ENCODE measurements at places on chromosomes 7 and 10.

GRCh38 chr7:131555552-131556052 lies 826 bp downstream of the PODXL start:
- DNase-seq: no peak

DNA sequence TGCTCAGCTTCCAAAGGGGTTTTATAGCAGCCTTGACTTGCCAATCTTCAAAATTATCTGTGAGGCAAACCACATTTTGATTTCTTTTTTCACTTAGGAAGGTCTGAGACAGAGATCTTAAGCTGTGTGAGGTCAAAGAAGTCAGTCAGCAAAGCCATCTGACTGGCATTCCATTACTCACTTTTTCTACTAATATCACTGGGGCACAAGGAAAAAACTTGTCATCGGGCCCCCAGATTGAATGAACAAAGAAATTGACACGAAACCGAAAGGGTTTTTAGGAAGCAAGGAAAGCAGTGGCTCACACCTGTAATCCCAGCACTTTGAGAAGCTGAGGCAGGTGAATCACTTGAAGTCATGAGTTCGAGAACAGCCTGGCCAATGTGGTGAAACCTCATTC lies 78.5 kb upstream of the FRMD4A start:
- DNase-seq: no peak

- DNase-seq: no peak
Measured at GRCh38 chr7:7665031-7665430, 24.5 kb downstream of the UMAD1 start.

- no peak for DNase-seq
Measured at GRCh38 chr7:75958802-75959543, 35.4 kb downstream of the TMEM120A start.

- DNase-seq: no peak
Measured at GRCh38 chr7:13800694-13801448, 188.6 kb downstream of the ETV1 start.

- DNase-seq: no peak
Measured at GRCh38 chr7:17994079-17994850, 33.4 kb downstream of the PRPS1L1 start.

DNA sequence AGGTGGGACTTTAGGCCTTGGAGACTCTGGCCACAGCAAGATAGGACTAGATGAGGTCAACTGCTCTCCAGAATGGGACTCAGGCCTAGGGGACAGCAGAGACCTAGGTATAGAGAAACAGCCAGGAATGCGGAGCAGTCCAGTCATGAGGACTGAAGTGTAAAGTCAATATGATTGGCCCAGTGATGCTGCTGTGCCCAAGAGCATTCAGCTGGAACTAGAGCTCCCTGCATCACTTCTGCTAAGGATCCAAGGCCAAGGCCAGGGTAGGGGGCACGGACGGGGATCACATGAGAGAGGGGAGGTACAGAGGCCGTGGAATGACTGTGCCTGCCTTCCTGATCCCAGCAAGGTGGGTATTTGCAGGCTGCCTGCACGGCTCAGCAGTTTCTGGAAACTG lies 237.9 kb downstream of the FRMD4A start:
- no peak for DNase-seq

DNA sequence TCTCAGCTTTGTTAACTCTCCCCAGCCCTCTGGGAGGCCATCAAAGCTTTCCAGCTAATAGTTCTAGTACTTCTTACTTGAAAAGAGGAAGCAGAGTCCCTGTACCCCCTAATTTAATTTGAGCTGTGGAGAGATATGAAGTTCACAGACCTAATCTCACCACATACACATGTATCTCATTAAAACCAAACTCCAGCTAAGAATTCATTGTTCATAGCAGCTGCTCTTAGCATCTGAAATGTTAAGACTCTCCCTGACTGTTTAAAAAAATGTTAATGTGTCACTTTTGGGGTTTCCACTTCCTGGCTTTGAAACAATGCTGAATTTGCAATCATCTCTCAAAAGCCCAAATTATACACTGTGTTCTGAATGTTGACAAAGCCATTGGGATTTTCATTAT lies 16.2 kb upstream of the MRC1 start:
- no peak for DNase-seq

- no peak for DNase-seq
Measured at GRCh38 chr10:89421018-89421476, 6.7 kb downstream of the IFIT5 start.

DNA sequence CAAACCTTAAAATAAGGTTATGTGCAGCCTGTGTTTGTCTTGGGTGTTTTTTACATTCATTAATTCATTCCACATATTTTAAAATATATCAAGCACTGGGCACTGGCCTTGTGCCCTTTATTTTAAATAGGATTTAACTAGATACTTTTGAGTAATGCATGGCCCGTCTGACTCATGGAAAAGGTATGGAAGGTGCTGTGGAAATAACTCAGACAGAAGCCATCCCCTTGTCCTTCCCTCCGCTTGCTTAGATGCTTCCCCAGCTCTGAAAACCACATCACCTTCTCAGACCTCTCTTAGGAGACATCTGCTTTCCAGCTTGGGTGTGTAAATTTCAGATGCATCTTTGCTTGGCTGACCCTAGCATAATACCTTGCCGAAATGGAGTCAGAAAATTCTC lies 30.5 kb downstream of the SLC18A2 start:
- DNase-seq: no peak

DNA sequence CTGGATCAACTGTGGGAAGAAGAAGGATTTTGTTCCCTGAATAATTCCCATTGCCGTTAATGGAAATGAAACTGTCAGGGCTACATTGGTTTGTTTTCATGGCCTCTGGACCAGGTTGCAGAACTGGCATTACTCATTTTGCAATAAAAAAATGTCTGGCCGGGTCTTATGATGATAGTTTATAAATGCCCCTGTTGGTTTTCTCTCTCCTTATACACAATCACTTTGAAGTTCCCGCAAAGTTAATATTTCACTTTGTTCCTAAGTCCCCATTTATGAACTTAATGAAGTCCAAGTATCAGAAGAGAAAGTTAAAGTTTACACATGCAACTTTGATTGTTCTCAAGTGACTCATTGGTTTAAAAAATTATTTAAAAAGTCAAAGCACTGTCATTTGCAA lies 150.7 kb upstream of the PRR15 start:
- DNase-seq: no peak

DNA sequence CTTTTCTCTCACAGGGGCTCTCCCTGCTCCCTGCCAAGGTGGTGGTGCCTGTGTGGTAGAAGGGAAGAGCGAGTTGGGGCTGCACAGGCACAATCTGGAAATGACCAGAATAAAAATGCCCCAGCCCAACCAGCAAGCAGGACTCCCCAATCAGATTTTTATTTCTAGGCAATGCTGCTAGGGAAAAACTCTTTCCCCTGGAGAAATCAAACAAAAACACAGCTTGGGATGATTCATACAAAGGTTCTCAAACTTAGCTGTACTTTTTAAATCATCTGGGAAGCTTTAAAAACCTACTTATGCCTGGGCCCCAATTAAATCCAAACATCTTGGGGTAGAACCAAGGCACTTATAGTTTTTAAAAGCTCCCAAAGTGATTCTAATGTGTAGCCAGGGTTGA lies 243.2 kb downstream of the HTR7 start:
- DNase-seq: no peak

DNA sequence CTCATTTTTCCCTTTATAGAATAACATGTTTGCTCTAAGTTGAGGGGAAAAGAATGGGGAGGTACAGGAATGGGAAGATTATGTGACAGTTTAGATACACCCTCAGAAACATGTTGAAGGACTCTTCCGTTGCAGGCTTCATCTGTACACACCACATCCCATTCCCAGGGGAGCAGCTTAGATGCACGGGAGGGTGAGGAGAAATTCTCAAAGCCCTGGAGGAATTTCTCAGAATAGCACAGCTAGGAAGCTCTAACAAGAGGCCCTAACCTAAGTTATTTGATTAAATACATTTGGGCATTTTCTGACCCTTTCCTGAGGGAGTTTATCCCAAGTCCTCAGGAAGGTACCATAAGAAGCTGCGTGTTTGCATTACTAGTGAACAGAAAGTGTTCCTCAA lies 660.2 kb upstream of the IGFBP3 start:
- no peak for DNase-seq

DNA sequence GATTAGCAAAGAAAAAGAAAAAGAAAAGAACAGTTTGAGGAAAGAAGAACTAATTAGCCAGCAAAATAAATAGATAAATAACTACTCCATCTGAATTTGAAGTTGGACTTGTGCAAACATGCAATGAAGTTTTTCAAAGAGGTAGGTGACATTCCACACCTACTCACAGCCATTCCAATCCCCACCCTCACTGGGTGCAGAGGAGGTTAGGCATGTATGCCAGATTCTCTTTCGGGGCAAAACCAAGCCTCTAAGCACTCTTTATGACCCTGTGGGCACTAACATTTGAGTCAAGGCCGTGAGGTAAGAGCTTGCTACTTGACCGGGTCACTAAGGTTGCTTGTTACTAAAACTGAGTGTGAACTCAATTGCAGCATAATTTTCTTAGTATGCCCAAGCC lies 108.4 kb upstream of the SEMA3A start:
- no peak for DNase-seq
